ENCODE measurements at places on chromosomes 3 and 15.
A peak's percentile ranks its signal among the peaks of the same experiment; 100 is the strongest.

GRCh38 chr15:72591361-72591760 is 63.1 kb upstream of the GOLGA6B start:
- DNase-seq = no peak

DNA sequence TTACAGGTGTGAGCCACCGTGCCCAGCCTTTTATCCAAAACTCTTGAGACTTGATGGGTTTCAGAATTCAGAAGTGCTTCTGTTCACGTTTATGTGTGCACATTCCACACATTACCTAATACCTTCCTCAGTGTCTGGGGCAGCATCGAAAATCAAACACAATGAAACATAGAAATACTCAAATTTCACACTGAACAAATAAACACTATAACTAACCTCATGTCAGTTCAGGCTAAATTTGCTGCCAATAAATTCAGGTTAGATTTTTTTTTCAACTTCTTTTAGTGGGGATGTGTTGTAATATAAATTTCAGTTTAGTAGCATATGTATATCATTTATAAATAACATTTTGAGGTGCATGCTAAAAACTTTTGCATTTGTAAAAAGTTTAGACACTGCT is 2.8 kb downstream of the EIF2AK4 start:
- no peak for DNase-seq

GRCh38 chr3:86708893-86709292 is 282.1 kb downstream of the VGLL3 start:
- DNase-seq = no peak

DNA sequence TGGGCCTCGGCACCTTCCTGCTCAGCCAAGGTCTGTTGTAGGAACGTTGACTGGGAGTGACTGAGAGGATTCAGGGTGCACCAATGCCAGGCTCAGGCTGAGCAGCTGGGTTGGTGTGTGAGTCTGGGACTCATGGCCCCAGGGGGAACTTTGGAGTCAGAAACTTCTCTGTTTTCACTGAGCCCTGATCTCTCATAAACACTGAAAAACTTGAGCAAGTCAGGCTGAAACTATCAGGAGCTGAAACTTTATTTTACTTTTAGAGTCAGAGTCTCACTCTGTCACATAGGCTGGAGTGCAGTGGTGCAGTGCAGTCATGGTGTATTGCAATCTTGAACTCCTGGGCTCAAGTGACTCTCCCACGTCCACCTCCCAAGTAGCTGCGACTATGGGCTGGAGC is 3.0 kb downstream of the TRAK1 start:
- DNase-seq = no peak

DNA sequence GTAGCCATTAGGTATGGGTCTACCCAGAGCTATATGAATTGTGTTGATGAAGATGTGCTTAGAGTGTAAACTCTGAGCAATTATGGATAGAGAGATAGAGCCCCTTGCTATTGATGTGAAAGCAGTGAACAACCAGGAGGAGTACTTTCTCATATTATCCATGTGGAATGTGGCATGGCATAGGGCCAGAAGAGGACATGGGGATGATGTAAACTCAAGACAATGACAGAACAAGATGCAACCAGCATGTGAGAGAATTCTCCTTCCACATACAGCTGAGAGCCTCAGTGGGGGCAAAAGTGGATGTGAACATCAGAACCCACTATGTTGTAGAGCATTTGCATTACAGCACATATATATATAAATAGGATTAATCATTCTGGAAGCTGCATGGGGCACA is 36.4 kb upstream of the BNC1 start:
- DNase-seq = no peak

DNA sequence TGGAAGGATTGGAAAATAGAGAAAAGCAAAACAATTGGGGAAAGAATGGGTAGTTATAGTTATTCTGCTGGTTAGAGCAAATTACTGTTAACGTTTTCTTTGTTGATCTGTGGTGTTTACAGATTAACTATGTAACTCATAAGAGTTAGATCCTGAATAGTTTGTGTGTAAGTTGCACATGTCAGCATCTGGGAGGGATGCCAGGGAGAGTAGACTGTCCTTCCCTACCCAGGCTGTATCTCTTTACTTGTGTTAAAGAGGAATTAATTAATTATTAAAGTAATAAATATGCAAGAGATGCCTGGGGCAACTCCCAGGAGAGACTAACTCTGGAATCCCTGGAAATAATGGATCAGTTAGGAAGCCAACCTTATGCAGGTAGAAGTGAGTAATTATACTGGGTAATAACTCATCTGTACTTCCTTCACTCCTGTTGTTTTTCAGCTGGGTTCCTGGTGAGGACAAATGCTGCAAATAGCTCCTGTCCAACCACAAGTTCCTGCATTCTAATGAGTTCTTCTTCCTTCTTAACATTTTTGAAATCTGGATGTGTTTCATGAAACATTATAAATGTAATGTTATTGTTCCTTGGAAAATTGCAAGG is 18.9 kb downstream of the GHRL start:
- no peak for DNase-seq

DNA sequence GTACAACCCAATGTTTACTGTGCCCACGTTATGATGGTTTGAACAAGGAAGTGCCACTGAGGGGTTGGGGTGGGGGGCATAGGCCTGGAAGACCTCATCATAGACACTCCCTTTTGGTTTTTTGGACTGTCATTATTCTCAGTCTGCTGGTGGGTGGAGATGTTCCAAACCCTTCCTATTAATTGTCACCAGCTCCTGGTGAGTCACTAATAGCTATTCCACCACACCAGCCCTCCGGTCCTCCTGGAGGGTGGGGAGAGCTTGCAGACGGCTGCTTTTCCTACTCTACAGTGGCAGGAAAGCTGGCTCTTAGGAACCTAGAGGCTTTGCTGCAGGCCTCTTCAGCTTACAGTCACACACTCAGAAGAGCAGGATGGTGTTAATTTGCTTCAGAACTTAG is 9.0 kb upstream of the COPG1 start:
- DNase-seq = no peak

DNA sequence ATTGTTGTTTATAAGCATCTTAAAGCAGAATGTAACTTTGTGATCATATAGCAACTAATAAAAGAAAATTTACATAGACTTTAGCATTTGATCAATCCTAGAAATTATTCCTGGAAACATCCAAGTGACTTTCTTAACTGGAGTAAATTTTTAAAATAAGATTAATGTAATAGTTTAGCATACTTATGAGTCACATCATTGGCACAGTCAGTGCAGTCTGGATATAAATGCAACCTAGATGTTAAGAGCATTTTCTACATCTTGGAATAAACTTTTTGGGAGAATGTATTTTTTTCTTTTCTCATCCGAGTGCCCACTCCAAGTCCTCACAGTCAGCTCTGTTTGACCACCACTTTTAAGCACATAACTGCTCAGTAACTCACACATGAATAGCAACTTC is 324.6 kb upstream of the PLSCR5 start:
- DNase-seq = no peak

- DNase-seq = no peak
These were observed 82.0 kb upstream of the PDZRN3 start for GRCh38 chr3:73706771-73707170.

DNA sequence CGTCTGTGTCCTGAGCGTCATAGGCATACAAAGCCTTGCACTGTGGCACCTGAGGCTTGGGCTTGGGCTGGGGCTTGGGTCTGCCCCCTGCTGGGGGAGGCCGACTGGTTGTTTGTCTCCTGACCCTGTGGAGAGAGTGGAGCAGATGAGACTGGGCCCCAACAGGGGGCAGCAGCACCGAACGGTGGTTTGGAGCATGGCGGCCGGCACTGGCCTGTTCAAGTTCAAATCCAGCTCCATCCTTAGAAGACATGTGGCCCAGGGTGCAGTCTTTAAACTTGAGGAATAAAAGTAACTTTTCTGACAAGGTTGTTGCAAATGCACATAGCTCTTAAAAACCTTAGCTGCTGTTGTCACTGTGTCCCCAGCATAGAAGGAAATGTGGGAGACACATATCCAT is 33.3 kb downstream of the CCNB2 start:
- peak; percentile 37 for DNase-seq

DNA sequence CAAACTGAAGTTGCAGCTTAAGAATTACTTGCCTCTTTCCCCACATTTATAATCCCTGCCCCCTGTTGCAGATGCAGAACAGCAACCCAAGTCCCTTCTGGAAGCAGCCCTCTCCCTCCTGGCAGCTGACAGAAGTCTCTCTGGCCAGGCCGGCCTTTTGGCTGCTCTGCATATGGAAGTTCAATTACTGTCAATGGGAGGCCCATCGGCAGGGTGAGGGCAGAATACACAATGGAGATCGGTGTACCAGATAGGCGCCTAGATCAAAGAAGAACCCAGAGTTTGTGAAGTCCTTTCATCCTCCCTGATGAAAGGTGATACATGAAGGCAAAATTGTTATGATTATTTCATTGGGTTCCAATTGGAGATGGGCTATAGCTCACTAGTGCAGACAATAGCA is 327.9 kb upstream of the CTNNB1 start:
- no peak for DNase-seq

DNA sequence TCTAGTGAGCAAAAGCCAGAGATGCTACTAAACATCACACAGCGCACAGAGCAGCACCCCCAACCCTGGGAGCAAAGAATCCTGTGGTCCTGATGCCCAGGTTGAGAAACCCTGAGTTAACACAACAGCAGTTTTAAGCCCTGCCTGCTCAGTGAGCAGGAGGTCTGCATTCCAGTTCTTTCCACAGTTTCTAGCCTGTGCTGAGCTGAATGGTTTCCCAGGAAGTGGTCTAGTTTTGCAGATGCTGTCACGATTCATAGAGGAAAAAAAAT is 171.1 kb upstream of the PROK2 start:
- no peak for DNase-seq

DNA sequence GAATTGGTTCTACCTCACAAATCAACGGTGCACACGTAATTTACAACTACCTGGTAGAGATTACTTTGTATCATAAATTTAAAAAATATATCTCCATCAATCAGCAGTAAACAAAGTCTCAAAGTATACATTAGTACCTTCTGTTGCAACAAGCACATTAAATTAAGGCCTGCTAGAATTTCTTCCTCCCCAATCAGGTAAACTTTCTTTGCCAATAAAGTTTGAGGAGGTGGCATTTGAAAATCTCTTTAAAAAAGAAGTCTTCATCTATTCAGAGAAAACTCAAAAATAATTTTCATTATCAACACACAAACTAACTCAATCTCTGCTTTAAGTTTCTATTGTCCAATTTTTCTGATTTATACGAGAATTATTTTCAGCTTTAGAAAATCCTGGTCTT is 4.4 kb downstream of the CCNL1 start:
- DNase-seq = no peak

DNA sequence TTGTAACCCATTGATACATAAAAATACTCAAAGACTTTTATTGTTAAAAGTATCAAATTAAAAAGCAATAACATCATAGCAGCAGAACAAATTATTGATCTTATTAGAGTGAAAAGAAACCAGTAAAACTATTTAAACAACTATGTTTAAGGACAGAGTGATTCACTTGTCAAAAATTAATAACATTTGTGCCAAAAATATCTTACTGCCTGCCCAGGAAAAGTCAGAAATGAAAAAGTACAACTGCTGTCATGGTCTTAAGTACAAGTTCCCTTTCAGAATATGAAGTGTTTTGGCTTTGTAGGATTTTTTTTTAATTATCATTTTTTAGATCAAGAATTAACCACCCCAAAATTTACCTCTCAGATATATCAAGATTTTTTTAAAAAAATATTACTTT is 3.4 kb downstream of the IFT57 start:
- no peak for DNase-seq

- DNase-seq = no peak
These were observed 26.9 kb downstream of the BMF start for GRCh38 chr15:40081691-40082194.

DNA sequence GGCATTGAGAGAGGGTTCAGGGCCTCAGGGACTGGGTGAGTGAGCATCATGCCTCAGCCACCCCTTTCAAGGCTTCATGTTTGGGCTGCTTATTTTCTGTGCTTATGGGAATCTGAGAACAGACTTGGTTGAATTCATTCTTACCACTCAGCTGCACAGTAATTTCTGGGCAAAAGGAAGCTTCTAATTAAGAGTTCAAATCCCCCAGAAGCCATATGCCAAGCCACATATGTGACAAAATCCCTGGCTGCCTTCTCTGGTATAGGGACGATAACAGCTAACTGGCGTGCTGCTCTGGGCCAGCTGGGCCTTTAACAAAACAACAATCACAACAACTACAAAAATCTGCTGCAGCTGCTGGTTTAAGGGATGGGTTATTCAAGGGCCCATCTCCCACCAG is 181.0 kb upstream of the ANKRD28 start:
- DNase-seq = no peak

DNA sequence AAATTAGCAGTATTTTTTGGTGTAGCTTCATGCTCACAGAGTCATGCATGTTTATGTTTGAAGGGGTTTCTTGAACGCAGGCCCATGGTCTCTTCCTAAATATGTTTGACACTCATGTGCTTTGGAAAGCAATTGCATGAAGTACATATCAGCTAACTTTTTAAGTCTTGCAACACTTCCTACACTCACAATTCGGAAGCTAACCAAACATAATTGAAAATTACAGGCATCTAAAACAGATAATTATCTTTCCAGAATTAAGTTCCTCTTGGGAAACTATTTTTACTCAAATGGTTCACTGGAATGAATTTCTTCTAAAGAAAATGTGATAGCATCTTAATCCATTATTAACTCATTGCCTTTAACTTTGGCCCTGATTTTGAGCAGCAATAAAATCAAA is 438.9 kb downstream of the RAP2B start:
- DNase-seq = no peak

DNA sequence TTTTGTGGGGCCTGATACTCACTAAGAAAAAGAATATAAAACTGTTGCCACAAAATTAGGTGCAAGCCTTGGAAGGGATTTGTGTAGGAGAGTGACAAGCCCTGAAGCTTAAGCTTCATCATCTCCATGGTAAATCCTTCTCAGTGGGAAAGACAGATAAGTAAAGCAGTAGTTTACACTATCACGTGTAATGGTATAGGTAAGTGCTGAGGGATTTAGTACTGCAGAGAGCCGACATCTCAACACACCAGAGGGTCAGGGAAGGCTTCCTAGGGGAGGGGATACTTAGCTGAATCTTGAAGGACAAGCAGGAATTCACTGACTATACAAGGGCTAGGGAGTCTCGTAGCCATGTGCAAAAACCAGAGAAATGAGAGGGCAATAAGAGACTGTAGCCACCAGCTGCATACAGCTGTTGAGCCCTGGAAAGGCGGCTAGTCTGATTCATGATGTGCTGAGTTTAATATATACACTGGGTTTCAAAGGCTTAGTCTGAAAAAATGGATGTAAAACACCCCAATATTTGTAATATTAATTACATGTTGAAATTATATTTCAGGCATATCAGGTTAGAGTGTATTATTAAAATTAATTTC is 11.1 kb downstream of the SLC24A1 start:
- DNase-seq = no peak

All from activated T-helper 1 cell treated with Interleukin-2 at 50 U/mL for 16 hours (primary cell).